T-helper 1 cell (primary cell): ENCODE measurements at places on chromosomes 11 and 22.

DNA sequence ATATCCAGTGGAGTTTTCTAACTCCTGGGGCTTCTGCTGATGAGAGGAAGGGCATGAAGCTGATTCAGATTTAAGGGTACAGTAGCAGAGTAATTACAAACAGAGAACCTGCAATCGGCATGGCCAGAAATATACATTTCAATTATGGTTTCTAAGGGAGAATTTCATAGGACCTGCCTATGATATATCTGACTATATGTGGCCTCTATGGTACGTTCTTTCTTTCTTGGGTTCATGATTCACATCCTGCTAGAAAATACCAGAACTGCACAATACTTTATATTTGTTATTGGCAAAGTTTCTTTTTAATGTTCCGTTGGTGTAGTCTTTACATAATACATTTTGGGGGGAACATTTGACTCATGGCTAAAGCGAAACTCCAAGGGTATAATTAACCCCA lies 63.1 kb upstream of the TTC12 start:
- no peak for DNase-seq

DNA sequence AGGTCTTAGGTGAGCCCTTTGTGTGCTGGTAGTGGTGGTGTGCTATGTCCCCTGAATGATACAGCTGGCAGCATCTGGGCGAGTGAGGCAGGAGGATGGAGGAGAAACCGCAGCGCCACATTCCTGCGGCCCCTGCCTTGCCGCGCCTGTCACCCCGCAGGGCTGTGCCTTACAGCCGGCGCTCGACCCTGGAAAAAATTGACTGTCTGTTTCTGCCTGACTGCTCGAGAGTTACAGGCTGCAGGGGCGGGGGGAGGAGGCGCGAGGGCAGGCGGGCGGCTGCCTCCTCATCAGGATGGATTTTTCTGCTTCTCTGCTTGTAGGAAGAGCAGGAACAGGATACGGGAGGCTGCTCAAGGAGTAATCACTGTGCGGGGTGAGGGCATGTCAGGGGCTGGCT lies 443.4 kb downstream of the MIAT start:
- no peak for DNase-seq

- no peak for DNase-seq
Measured at GRCh38 chr11:91686700-91687099, 537.9 kb upstream of the FAT3 start.

GRCh38 chr22:48343461-48343860 lies 1484.2 kb downstream of the BRD1 start:
- no peak for DNase-seq

DNA sequence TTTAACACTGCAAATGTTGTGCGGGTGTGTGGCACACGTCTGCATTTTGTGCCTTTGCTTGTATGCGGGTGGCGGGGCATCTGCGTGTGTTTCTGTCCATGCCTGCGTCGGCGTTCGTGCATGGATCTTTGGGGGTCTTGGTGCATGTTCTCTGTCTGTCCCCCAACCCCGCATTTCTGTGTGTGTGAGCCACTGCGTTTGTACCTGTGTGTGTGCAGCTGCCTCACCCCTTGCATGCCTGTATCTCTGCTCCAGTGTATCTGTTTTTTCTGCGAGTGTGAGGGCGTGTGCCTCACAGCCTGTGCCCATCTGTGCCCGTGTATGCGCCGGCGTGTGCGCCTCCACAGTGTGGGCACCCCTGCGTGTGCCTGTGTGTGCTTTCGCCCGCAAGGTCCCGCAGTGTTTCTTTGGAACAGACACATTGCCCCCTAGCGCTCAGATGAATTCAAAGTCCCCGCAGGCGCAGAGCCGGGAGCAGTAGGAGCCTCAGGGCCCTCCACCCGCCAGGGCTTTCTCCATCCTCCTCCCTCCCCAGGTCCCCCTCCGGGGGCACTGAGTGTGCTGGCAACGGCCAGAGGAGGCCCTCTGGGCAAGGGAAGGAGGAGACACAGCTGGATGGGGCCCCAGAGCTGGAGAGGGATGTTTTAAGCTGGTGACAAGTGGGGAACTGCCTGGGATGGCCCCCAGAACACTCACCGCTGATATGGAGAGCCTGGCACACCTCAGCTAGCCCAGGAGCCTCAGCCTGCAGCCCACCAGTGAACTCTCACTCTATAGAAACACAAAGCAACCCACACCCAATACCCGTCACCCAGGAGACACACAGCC lies 3.1 kb upstream of the MN1 start:
- DNase-seq: peak; percentile 41

DNA sequence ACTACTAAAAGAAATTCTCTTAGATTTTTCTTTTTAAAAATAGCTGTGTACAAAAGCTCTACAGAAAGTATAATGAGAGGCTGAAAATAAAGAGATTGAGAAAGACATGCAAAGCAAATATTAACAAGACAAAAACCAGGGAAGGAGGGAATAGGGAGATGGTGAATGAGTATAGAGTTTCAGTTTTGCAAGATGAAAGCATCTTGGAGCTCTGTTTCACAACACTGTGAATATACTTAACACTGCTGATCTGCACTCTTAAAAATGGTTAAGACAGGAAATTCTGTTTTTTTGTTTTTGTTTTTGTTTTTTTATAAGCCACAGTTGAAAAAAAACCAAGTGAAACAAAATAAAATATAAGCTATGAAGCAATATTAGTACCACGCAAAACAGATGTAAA lies 5.5 kb downstream of the TMEM218 start:
- no peak for DNase-seq

- DNase-seq: no peak
Measured at GRCh38 chr11:61694946-61695706, 14.9 kb downstream of the DAGLA start.

DNA sequence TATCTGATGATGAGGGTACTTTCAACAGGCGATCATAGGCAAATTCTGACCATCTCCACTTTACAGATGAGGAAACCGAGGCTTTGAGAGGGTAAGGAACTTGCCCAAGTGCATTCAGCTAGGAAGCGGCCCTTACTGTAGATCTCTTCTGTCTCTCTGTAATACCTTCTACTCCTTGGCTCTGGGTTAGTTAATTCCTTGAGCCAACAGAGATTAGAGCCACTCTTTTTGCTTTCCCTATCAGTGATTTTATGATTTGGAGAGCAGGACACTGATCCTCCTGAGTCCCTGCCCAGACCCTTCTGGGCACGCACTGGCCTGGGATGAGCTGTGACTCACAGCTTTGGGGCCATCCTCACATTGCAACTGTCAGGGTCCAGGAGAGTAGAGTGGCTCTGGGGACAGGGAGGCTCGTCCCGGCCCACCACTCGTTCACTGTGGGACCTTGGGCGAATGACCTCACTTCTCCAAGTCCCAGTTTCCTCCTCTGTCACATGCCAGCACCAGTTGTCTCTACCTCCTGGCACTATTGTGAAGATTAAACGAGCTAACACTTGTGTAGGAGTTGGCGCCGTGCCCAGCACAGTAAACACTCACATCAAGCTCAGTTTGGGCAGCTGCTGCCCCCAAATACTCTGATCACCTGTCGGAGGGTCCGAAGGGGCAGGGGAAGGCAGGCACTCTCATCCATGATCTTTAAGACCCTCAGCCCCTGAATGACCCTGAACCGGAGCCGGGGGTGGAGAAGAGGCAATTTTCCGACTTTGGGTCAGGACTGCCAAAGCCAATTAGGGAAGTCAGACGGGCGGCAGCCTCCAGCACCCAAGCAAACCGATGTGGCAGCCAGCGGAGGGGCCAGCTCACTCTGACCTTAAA lies 235.0 kb downstream of the MIAT start:
- no peak for DNase-seq

DNA sequence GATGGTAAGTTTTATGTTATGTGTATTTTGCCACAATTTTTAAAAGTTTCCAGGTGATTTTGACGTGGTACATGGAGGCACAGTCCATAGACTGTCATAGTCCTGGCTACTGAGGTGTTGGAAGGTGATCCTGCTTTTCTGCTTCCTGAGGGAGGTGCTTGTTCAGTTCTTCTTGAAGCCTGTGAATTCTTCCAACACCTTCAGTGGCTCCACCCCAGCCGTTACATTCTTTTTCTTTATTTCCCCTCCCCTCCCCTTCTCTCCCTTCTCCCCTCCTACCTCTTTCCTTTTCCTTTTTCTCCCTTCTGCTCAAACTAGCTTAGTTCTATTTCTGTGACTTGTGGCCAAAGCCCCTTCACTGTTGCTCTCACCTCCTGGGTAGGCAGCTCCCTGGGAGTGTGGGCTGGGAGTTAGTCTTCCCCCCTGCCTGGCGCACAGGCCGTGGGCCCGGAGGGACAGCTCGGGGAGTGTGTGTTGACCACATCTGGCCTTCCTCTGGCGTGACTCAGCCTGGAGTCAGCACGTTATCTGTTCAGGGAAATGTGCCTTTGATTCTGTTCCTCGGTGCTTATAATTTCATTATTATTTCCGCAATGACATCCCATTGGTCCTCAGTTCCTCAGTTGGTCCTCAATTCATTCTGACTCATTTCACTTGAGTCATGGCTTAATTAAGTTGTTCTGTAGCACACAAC lies 566.2 kb downstream of the TBC1D22A start:
- DNase-seq: no peak
